ENCODE measurements at places on chromosomes 11 and 22.
A peak's percentile ranks its signal among the peaks of the same experiment; 100 is the strongest.

GRCh38 chr22:24455751-24456426 lies 28.5 kb downstream of the ADORA2A start:
- DNase-seq = no peak

DNA sequence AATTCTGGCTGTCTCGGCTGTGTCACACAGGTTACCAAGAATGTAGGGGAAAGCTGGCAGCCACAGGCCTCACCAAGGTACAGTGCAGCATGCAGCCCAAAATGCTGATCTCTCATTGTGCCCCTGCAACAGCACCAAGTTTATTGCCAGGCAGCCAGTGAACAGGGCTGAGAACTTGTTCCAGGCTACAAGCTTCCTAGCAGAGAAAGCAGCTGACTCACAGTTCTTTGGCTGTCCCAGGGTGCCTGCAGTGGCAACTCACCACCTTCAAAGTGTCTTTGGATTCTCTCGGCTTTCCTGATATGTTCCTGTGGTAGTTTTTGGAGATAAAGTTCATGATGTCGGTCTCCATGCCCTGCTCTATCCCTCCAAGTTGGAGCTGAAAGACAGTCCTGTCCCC lies 719.1 kb upstream of the ANO3 start:
- no peak for DNase-seq

- no peak for DNase-seq
Measured at GRCh38 chr11:17988465-17988864, 24.4 kb downstream of the SERGEF start.

DNA sequence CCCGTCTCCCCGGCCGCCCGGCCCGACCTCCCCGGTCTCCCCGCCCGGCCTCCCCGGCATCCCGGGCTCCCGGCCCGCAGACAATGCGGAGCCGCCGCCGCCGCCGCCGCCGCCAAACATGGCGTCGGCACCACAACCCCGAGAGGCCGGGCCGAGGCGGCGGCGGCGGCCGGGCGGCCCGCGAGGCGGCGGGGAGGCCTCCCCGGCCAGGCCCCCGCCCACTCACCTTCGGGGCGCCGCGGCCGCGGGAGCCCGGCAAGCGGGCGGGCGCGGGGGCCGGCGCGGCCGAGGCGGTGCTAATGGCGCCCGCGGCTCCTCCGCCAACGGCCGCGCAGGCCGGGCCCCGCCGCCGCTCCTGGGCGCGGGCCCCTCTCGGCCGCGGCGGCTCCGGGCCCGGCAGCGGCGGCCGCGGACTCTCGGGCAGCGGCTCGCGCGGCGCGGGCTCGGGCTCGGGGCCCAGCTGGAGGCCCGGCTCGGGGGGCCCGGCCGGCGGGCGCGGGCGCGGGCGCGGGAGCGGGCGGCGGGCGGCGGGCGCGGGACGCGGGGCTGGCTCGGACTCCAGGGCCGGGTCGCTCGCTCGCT lies 311 bp downstream of the BRD1 start:
- DNase-seq = no peak

- no peak for DNase-seq
Measured at GRCh38 chr11:116501728-116502127, 271.1 kb downstream of the BUD13 start.

GRCh38 chr11:121337078-121337477 lies 44.5 kb downstream of the SC5D start:
- DNase-seq = no peak

DNA sequence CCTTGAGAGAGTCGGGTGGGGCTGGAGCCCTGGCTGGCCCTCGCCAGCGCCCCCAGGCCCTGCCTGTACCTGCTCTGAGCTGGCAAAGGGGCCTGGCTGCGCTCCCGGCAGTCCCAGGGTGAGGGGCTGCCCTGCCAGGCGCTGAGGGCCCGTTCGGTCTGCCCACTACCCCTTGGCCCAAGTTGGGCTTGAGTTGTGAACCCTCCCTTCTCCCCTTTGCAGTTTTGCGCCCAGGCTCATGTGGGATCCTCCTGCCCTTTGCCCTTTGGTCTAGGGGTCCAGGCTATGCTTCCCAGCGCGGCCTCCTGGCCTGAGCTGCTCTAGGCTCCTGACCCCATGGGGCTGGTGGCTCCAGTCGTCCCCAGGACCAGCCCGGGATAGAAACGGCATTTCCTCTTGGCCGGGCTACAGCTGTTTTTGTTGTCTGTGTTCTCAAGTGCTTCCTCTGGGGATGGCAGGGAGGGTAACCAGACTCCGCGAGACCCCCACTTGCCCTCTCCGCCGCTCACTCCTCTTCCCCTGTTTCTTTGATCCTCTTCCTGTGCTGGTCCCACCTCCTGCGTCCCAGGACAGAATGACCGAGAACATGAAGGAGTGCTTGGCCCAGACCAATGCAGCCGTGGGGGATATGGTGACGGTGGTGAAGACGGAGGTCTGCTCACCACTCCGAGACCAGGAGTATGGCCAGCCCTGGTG lies 34.9 kb downstream of the PRDM11 start:
- no peak for DNase-seq

DNA sequence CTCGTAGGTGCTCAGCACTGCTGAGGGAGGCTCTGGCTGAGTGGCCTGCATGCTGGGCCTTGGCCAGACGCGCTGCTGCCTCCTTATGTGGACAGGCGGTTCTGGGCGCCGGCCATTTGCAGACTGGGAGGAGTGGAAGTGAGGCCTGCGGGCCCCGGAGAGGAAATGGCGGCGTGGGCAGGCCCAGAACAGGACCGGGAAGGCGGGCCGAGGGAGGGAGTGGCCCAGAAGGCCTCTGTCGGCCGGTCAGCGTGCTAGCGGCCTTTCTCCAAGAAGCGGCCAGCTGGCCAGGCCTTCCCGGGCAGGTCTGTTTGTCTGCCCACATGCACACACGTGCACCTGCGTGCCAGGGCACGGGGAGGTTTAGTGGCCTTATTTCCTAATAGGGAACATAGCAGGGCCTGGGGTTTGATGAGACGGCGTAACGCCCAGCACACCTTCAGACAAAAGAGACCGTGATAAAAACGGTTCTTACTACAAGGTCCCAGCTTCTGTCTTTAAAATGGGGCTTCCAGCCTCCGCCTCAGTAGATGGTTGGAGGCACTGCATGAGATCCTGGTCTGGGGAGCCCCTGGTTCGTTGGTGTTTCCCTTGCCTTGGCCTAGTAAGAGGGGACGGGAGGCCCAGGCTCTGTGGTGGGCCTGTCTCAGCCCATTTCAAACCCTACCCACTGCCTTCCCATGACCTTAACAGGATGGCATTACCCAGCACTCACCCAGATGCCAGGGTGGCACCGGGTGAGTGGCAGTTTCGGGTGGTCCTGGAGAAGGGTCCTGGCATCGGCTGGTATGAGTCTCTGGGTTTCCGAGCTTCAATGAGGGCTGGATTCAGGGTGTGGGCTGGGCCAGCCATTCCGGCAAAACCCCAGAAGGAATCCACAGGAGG lies 65.1 kb upstream of the PPARA start:
- DNase-seq = no peak

DNA sequence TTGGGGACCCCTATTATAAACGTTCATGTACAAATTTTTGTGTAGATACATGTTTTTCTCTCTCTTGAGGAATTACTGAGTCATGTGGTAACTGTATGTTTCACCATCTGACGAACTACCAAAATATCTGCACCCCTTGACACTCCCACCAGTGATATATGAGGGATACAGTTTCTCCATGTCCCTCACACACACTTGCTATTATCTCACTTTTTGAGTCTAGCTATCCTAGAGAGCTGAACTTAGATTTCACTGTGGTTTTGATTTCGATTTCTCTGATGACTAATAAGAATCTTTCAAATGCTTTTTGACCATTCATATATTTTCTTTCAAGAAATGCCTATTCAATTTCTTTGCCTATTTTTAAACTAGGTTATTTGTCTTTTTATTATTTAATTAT lies 200.2 kb downstream of the PGR start:
- no peak for DNase-seq

- DNase-seq = no peak
Measured at GRCh38 chr22:36433318-36434231, 45.8 kb upstream of the MYH9 start.

GRCh38 chr11:41382927-41383326 lies 76.5 kb downstream of the LRRC4C start:
- no peak for DNase-seq

- no peak for DNase-seq
Measured at GRCh38 chr11:2944530-2944929, 15.3 kb upstream of the PHLDA2 start.

DNA sequence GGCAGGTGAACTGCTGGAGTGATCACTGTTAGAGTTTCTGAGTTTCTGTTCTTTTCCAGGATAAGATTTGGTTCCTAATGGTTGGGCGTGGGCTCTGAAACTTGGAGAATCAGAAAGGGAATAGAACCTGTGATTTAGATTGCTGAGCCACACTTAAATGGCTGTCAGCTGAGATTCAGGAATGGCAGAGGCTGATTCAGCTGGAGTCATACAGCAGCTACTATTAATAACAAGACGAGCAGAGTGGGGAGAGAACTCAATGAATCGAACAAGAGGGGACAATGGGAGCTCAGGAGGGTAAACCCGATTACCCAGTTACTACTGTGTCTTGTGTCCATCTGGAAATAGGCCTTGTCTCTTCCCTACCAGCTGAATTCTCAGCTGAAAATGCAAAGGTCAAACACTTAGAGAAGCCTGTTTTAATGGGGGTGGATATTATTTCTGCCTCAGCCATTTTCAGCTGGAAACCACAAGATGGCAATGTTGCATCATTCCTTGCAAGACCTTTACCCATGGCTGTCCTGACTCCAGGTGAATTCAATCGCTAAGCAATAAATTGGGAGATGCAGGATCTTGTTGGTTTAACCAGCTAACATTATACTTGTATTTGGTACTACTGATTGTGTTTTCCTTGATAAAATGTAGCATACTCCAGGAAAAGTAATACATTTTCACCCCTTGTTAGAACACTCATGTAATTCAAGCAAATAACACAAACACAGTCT lies 104.5 kb upstream of the RAG2 start:
- DNase-seq = peak; percentile 46

DNA sequence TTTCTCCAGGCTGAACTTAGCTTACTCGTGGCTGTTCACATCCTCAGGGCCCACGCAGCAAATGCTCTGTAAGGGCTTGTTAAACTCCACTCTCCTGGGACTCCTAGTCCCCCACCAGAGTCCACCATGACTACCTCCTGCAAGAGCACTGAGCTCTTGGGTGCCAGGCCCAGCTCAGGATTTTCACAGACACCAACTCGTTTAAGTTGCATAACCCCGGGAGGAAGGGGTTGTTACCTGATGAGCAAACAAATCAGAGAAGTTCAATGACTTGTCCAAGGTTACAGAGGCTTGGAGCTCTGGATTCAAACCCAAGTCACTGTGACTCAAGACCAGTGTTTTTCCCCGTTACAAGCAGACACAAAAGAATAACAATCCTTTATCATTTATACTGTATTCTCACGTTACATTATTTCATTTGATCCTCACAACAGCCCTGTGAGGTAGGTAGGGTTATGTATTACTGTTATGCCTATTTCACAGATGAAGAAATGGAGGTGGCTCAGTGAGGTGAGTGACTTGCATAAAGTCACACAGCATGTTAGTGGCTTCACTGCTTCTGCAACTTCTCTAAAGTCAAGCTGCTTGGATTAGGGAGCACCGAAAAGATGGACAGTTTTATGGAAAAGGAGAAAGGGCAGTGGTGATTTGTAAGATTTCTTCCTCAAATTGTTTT lies 17.4 kb downstream of the KCTD21 start:
- DNase-seq = no peak

- no peak for DNase-seq
Measured at GRCh38 chr11:3225826-3226750, 6.1 kb downstream of the MRGPRE start.

DNA sequence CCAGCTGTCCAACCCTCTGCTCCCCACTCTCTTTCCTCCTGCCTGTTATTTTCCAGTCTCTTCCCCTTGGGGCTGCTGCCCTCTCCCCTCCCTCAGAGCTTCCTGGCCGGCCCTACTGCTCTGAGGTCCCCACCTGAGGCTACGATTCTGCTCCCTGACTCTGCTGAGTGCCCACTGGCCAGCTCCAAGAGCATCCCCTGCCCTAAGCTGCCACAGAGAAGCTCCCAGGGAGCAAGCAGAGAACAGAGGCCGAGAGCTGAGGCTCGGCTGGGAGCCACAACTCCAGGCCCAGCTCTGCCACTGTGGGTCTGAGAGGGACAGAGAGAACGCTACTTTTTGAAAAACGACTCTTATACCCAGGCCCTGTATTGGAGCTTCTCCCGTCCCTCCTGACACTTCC lies 61.1 kb downstream of the CHRDL2 start:
- DNase-seq = no peak

DNA sequence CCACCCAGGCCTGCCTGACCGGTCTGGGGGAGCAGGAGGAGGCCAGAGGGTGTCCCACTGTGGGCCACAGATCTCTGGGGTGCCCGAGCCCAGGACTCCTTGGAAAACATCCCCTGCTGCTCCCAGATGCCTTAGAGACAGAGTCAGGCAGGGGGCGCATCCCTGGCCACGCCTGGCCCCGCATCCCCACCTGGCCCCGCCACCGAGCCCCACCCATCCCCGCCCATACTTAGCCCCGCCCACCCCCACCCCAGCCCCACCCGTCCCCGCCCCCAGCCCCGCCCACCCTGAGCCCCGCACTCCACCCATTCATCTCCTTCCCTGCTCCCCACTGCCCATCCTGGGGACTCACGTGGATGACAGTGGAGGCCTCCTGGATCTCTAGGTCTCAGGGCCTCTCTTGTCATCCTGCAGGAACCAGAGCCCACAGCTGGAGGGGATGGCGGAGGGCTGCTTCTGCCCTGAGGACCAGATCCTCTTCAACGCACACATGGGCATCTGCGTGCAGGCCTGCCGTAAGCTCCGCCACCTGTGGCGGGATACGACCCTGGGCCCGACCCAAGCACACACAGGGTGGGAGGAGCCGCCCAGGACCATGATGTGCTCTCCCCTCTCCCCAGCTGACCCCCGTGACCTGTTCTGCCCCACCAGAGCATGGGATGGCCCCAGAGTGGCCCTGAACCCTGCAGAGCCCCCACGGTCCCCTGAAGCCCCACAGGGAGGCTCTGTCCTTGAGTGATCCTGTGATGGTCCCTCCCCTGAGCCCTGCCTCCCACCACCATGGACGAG lies 33.6 kb downstream of the MUC5B start:
- no peak for DNase-seq

GRCh38 chr11:14554959-14555358 lies 34.8 kb upstream of the PSMA1 start:
- DNase-seq = no peak

DNA sequence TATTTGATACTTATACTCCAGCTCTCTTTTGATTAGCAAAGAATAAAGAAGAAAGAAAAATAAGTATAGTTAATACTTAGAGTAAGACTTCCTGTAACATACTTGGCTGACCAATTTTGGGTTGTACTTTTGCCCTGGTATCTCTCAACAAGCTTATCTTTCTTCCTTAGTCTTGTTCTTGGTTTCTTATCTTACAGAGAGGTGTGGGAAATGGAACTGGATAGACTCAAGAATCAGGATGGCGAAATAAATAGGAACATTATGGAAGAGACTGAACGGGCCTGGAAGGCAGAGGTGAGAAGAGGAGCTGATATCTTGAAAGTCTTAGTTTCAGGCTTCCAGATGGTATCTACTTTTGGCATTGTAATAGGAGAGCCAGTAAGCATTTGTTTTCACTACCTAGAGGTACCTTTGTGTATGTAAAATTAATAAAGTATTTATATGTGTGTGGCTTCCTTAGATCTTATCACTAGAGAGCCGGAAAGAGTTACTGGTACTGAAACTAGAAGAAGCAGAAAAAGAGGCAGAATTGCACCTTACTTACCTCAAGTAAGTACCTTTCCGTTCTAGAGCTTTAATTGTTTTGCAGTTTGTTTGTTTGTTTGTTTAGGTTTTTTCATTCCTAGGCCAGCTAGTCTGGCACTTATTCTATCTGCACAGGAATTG lies 11.3 kb upstream of the BACE1-AS start:
- no peak for DNase-seq

Data from SW 1271 (cell line).